NCI-H460 (cell line): ENCODE measurements at places on chromosomes 13 and 19.

DNA sequence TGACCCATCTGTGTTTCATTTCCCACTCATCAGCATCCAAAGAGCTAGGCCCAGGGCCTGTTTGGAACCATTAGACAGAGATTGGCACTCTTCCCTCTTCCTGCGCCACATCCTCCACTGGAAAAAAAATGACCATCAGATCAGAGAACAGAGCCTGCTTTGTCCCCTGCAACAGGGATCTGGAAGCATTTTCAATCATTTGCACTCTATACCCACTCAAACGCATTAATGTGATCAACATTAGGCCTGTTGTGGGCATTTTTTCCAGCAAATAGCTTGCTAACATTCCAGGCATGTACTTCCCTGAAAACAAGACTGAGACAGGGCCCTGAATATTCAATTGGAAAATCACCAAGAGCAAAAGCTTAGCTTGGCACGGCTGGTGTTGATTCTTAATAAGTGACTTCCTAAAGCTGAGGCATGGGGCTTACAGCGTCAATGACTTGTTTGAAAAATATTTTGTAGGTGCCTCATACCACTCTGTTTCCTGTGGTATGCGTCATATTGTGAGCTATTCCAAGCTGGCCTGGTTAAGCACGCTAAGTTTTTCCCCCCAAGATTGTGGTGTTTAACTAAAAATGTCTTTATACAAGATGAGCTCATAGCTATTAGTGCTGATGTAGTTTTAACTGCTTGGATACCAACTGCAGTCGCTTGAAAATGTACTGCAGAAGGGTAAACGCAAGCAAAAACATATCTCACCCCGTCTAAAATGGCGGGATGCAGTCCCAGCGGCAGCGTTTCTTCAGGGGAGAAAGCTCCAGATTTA, 404.4 kb downstream of the SPRY2 start:
- DNase-seq: peak; percentile 91

- peak; percentile 25 for DNase-seq
These were observed 21.7 kb upstream of the LAMP1 start for GRCh38 chr13:113275387-113275786.

- no peak for DNase-seq
These were observed 44.7 kb upstream of the SIAH3 start for GRCh38 chr13:45896285-45896684.

- no peak for DNase-seq
These were observed 53.6 kb upstream of the TPM4 start for GRCh38 chr19:16022681-16023080.

DNA sequence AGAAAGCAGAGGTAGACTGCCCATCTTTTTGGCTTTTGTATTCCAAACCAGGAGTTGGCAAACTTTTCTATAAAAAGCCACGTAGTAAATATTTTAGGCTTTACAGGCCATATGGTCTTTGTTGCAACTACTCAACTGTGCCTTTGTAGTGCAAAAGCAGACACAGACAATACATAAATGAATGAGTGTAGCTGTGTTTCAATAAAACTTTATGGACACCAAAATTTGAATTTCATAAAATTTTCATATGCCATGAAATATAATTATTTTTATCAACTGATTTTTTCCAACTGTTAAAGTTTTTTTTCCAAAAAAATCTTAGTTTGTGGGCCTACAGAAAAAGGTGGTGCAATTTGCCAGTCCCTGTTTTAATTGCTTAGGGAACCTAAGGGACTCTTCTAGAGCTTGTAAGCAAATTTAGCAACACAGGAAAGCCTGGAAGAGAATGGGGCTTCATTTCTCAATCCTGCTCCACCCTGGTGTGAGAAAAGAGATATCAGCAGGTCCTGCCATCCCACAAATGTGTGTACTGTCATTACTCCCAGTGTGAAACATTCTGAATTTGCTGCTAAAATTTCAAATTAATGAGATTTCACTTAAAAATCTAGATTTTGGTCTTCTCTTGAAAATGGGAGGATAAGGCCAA, 194.2 kb downstream of the RGCC start:
- DNase-seq: no peak

GRCh38 chr19:35357867-35358573, at the start of gene FFAR3:
Gene FFAR3 (plus strand): TSS chr19:35358460. CDS start chr19:35358891, 431 bp downstream.
- DNase-seq: no peak

- DNase-seq: no peak
These were observed 422.6 kb downstream of the ITGBL1 start for GRCh38 chr13:101875091-101875490.

DNA sequence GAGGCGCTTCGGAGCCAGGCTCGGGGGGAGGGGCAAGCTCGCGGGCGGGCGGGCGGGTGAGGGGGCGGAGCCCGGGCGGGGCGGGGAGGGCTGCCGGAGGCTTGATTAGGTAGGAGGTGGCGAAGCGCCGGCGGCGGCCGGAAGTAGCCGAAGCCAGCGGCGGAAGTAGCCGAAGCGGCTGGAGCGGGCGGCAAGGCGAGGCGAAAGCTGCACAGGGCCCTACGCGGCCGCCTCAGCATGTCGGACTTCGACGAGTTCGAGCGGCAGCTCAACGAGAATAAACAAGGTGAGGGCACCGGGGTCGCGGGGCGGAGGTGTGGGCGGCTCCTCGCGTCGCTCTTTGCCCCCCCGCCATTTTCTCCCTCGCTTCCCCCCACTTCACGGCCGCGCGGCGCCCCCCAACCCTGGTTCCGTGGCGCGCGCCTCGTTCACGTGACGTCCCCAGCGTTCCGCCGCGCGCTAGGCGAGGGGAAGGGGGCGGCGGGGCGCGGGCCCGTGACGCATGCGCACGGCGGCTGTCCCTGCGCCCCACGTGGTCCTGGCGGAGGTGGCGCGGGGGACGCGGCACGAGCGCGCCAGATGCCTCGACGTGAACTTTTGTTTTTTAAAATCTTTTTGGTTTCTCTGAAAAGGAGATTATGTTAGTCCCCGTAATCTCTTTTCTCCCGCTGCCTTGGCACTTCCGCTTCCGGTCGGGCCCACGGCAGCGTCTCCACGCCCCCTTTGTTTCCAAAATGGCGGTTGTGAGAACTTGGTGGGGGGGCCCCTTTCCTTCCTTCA, at the start of gene U2AF2:
U2AF2 (plus strand) TSS at position 168 of the 780 bp plus-strand sequence; CDS start at position 238, 70 bp downstream.
- peak; percentile 82 for DNase-seq

DNA sequence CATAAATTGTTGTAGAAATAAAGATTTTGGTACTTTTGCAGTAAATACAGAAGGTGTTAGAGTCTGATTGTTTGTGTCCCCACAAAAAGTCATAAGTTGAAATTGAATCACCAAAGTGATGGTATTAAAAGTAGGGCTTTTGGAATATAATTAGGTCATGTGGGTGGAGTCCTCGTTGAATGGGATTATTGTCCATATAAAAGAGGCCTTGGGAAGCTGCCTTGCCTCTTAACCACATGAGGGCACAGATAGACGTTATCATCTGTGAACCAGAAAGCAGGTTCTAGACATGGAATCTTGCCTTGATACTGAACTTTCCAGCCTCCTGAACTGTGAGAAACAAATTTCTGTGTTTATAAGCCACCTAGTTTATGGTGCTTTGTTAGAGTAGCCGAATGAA, 186.8 kb downstream of the PRR20E start:
- DNase-seq: no peak

DNA sequence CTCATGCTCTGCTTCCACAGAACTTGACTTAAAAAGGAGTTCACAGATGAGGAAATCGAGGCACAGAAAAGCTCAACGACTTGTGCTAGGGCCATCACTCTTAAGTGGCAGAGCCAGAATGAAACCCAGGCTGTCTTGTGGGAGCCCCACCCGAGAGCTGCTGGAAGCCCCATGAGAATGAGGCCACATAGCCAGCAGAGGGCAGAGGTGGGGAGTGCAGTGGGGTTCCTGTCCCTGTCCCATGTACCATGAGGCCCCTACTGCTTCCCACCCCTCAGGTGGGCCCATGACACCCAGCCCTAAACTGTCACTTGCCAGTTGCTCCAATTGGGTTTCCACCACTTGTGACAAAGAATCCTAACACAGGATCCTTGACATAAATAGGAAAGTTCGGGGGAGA, 175.9 kb downstream of the IRS2 start:
- DNase-seq: peak; percentile 16

DNA sequence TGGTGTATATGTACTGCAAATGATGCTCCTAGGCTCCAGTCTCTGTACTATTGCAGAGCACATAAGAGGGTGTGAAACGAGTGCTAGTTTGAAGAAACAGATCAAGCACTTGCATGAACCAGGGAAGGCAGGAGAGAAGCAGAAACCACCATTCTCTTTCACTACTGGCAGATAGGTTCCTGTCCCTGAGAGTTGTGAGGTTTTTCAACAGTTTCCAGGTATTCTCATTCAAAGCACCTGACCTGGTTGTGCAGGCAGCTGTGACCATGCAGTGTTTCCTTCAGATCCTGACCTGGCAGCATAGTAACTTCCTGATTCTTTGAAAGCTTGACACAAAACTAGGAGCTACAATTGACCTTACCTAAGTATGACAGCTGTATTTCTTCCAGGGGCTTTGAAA, 164.9 kb downstream of the UFM1 start:
- no peak for DNase-seq

DNA sequence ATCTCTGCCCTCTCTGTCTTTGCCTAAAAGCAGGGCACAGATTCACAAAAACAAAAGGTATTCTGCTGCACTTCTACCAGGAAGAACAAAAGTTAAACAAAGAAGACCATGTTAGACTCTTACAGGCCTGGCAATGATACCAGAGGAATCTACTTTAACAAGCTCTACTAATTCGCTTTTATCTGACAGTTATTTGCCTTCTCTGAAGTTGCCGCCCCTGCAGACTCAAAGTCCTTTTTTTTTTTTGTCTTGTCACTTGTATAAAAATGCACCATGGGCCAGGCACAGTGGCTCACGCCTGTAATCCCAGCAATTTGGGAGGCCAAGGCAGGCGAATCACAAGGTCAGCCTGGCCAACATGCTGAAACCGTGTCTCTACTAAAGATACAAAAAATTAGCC, 176.5 kb upstream of the UBL3 start:
- no peak for DNase-seq

GRCh38 chr19:4007836-4008539, 452 bp downstream of the PIAS4 start:
- DNase-seq: no peak

DNA sequence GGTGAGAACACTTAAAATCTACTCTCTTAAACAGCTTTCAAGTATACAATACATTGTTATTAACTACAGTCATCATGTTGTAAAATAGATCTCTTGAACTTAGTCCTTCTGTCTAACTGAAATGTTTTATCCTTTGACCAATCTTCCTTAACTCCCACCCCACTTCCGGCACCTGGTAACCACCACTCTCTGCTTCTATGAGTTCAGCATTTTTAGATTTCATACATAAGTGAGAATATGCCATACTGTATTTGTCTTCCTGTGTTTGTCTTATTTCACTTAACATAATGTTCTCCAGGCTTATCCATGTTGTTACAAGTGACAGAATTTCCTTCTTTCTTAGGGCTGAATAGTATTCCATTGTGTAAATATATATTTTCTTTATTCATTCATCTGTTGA, 144.1 kb upstream of the TRPC4 start:
- no peak for DNase-seq

DNA sequence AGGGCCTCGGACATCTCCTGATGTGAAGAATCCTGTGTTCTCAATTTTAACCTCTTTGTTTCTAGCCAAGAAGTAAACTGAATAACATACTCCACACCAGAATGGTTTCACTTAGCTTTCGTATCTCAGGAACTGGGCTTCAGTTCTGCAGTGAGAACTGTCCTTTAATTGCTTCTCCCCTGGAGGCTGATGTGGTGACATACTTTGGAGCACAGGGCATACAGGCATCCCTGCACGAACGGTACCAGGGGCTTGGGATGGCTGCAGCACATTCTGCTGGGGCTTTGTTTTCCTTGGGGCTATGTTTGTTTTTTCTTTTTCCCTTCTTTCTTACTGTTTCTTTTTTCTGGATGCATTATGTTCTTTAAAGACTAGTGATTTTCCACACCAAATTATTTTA, 230.5 kb downstream of the TM9SF2 start:
- no peak for DNase-seq

DNA sequence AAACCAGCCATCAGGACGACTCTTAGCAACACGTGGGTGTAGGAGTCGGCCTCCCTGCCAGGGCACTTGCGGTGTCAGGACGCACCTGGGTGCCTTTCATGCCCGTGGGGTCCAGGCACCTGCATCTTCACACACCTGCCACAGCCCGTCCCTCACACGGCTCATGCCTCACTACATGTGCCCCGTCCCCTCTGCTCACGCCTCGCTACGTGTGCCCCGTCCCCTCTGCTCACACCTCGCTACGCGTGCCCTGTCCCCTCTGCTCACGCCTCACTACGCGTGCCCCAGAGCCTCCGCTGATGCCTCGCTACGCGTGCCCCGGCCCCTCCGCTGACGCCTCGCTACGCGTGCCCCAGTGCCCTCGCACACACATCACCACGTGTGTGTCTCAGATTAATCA, 58.0 kb upstream of the F7 start:
- no peak for DNase-seq

DNA sequence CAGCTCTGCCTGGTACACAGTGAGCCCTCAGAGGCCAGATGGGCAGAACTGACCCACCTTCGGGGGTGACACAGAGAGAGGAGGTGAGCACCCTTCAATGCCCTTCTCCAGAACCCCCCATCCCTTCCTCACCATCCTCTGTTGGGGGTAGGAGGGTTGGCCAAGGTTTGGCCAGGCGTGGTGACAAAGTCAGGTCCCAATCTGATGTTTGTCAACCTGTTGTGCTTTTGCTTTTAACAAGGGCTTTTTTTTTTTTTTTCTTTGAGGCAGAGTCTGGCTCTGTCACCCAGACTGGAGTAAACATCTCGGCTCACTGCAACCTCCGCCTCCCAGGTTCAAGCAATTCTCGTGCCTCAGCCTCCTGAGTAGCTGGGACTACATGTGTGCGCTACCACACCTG, 7.3 kb downstream of the PTGIR start:
- DNase-seq: no peak

DNA sequence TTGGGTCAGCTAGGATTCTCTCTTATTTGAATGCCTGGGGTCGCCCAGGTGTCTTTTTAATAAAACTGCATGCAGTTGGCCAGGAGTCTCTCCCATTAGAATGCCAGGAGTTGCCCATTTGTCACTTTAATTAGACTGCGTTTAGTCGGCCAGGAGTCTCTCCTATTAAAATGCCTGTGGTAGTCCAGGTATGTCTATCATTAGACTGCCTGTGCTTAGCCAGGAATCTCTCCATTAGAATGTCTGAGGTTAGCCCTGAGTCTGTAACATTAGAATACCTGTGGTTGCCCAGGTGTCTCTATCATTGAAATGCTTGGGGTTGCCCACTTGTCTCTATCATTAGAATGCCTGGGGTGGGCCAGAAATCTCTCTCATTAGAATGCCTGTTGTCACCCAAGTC, 1470.9 kb downstream of the UQCRFS1 start:
- DNase-seq: no peak

DNA sequence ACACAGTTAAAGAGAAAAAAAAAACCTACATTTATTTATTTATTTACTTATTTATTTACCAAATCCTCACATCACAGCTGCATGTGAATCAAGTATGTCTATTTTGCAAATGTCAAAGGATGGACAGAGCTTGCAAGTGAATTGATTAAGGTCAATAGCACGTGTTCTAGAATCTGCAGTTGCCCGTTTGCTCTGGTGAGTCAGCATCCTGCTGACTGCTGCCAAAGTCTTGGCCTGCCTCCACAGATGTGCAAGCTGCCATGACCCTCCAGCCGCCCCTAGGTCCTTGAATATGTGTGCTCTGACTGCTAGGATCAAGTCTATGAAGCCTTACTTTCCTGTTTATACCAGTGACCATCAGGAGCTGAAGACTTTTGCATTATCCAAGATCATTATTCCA, 320.6 kb downstream of the GPC5 start:
- DNase-seq: peak; percentile 12

GRCh38 chr13:76943646-76944045, 4.7 kb upstream of the ACOD1 start:
- no peak for DNase-seq
